ENCODE measurements at places on chromosomes 13 and 19.

DNA sequence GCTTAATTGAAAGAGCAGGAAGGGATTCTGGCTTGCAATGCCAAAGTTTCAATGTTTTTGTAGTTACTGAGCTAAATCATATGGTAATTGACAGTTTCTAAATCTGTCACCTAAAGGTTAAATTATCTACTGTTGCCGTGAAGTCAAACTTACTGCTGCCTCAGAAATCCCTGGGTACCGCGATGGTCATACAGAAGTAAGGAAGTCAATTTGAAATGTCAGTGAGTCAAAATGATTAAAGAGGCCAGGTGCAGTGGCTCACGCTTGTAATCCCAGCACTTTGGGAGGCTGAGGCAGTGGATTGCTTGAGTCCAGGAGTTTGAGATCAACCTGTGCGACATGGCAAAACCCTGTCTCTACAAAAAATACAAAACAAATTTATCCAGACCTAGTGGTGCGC lies 48.8 kb upstream of the TPM4 start:
- DNase-seq = no peak

DNA sequence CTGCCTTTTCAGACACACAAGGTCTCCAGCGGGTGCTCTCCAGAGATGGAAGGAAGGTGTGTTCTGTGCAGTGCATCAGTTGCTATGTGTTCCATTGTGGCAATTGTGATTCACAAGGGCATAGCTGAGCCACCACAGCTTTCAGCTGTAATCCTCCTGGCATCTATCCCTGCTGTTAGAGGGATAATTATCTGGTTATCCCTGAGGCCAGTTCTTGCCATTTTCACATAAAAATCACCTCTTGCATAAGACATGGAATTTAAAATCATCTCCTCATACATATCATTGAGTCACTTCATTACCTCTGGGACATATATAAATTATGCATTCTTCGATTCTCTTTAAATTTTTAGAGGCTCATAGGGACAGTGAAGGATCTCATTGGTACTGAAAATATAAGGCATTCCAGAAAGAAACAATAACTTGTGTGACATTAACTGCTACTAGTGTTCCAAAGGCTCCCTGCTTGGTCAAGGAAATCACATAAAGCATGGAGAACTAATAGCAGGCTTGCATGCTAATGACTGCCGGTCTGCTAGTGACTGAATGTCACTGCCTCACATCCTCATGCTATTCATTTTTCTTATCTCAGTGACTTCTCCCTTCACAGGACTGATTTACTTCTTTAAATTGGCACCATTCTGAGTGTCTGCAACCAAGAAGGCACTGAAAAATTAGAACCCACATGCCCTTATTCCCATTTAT lies 214.0 kb downstream of the ENOX1 start:
- DNase-seq = no peak

DNA sequence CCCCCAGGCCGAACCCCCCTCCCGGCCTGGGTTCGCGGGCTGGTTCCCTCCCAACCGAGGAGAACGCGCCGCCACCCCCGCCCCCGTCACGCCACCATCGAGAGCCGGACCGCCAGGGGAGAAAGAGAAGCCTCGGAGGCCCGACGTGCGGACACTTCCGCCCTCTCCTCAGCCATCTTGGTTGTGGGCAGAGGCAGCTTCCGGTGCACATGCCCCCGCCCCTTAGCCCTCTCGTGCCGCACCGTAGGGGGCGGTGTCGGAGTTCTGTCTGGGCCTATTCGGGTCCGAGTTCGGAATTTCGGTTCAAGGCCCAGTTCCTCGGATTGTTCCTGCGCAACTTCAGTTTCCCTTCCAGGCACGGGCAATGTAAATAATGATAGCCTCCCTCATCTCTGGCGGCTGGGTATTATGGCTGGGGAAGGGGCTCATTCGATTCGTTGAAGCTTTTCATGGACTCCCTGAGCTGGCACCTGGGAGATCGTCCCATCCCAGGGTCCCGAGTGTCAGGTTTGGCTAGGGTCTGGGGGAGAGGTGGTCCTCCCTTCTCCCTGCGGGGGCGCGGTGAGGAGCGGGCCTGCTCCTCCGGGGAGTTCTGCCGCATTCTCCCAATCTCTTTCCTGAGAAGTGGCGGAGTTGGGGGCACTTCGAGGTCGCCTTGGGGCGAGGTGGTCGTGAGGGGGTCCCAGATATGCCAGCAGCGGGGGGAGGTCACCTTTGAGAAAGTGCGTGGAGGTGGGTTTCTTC lies at the start of the genes IER2 and STX10:
Gene IER2 (plus strand): TSS at position 225 of the 744 bp plus-strand sequence. CDS start 2,776 bp downstream, outside the sequence.
Gene STX10 (minus strand): TSS at position 189 of the 744 bp plus-strand sequence. CDS start 202 bp downstream, outside the sequence.
- peak; percentile 89 for DNase-seq

- DNase-seq = no peak
Observed at GRCh38 chr19:50402544-50403301, 16.0 kb upstream of the SPIB start.

DNA sequence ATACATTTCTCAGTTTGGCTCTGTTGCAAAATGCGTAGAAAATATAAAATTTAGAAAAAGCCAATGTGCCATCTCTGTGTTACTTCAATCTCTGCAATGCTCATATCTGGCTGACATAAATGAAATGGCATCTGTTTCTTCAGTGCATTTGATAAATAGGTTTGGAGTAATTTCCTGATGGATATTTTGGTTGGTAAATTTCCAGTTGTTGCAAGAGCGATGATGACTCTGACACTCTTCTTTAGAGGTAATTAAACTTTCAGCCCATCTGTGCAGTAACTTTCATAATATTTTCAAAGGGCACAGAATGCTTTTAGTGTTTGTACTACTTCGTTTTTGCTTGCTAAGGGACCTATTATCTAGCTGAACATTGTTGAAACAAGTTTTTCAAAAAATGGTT lies 1286.4 kb downstream of the PCDH9 start:
- DNase-seq = no peak

- no peak for DNase-seq
Observed at GRCh38 chr13:44819245-44819644, 170.0 kb downstream of the NUFIP1 start.

DNA sequence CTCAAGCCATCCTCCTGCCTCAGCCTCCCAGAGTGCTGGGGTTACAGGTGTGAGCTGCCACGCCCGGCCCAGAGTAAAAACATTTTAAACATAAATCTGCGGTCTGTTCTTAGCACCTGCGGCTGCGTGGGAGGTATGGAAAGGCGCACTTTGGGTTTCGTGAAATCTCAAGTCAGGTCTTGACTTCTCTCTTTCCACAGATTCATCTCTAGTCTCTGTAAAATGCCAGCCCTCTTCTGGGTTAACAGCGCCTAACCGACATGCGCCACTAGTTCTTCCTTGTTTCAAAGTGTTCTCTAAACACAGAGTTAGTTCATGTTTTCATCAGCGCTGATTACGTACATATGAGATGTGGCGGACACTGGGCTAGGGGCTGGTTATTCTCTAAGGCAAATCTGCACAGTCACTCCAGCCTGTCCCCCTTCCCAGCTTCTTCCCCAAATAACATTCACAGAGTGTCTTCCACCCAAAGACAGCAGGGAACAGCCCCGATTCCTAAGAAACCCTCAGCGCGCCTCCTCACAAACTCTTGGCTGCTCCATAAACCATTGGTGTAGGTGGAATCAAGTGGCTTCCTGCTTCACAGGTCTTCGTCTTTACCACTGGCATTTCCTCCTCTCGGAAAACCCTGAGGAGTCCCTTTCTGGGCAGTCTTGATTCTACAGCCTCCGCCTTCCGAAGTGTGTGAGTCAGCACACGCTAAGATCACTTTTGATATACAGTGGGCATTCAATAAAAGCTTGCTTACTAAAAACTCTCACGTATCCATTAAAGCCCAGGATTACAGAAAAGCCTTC lies 1.4 kb downstream of the PARP4 start:
- DNase-seq = peak; percentile 43
